ENCODE measurements at places on chromosomes 2 and 18.

- no peak for DNase-seq
Observed at GRCh38 chr18:36247036-36247435, 50.5 kb upstream of the FHOD3 start.

GRCh38 chr2:41830600-41830999 lies 217.2 kb upstream of the PKDCC start:
- no peak for DNase-seq

DNA sequence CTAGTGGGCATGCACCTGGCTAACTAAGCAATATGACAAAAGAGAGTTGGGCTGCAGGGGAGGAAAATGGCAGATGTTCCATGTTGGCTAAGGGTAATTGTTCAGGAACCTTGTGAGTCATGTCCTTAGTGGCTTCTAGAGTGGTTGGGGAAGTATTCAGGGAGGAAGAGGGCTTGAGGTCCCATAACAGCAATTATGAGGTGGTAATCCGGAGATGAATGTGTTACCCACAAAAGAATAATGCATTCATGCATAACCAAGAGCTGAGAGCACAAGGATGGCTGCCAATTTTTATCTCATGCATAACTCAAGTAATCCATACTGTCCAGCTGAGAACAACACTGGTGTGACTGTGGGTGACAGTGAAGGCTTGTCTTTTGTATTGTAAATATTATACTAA lies 42.9 kb downstream of the TMEFF2 start:
- no peak for DNase-seq

DNA sequence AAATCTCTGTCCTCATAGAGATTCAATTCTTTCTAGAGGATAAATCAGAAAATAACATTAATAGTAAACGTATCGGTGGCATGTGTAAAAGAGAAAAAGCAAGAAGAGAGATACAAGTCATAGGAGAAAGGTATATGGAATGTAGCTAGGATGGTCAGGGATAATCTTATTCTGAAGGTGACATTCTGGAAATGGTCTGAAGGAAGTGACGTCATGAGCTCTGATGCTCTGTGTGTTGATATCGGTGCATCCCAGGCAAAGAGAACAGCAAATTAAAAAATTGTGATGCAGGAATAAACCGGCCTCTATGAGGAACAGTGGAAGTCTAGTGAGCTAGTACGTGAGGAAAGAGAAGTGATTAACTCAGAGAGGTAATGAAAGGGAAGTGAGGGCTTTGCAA lies 1215.8 kb downstream of the CNTNAP5 start:
- DNase-seq: no peak

DNA sequence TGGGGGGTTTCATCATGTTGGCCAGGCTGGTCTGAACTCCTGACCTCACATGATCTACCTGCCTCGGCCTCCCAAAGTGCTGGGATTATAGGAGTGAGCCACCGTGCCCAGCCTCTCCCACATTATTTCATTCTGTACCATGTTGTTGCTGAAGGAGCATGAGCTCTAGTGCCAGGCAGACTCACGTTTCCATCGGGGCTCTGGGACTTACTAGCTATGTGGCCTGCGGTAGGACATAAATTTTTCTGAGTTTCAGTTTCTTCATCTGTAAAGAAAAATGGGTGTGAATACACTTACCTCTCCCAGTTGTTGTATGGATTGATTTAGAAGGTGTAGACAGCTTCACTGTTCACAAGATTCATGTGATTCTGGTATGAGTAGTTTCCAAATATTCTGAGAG lies 30.8 kb upstream of the CCL20 start:
- no peak for DNase-seq

- no peak for DNase-seq
Observed at GRCh38 chr2:18546567-18546966, 13.9 kb downstream of the RDH14 start.
